NCI-H2081 (cell line): ENCODE measurements at places on chromosomes 1 and 21.

GRCh38 chr1:62142496-62142895 lies 52.2 kb upstream of the L1TD1 start:
- no peak for DNase-seq

- no peak for DNase-seq
Observed at GRCh38 chr1:161872506-161872905, 106.4 kb downstream of the ATF6 start.

DNA sequence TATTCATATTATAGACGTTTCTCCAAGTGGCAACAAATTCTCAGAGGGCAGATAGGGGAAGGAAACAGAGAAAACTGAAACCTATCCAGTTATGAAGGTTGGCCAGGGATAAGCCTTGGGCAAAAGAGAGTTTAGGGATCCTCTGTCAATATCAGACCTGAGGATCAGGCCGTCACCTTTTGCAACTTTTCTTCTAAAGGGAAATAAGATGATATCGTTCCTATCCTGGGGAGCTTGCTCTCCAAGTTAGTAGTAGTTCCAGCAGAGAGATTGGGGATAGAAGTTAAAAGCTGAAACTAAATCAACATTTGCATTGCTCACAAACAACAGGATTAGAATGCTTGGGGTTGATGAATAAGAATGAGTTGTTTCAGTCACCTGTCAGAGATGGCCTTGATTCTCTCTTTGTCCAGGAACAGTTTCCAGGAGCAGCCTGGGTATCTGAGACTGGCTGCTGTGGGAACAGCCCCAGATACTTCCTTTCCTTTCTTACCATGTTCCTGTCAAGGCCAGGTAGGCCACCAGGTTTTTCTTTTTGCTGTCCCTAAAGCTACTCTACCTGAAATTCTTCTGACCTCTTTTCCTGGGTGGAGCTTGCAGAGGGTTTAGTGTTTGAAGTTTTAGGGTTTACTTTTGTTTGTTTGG lies 2.5 kb downstream of the RIIAD1 start:
- DNase-seq, result no peak

GRCh38 chr1:96557336-96557735 lies 164.2 kb upstream of the PTBP2 start:
- no peak for DNase-seq

GRCh38 chr1:221880182-221880581 lies 138.3 kb upstream of the DUSP10 start:
- DNase-seq, result no peak

DNA sequence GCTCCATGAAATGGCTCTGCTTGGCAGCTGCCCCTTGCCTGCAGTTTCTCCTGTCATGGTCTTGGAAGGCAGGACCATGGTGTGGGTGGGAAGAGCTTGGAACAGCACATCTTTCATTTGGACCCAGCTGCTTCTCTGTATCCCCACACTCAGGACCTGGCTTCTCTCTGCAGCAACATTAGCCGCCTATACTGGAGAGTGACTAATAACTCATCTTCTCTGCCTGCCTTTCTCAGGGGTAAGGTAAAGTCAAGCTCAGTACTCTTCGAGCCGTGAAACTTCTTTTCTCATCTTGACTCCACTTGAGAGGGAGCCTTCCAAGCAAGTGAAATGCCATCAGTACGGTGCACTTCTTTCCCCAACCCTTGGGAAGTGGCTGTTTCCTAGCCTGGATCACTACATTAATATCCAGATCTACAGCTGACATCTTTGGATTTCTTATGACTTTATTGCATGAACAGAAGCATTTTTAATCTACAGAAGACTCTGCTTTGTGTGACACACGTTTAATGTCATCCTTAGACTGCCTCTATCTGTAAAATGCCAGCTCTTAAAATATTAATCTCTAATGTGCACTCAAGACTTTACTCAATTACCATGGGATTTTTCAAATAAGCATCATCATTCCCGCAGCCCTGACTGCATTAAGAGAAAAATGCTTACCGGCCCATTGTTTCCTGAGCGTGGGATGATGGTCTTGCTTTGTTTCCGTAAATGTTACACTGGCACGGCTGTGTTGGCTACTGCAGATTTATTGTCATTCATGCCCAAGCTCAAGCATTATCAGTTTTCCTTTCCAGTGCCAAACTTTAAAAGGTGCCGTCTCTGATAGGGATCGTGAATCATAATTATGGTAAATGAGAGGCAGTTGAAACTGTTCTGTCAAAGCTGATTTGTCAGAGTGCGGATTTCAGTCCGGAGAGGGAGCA lies 242.9 kb downstream of the HHAT start:
- no peak for DNase-seq

DNA sequence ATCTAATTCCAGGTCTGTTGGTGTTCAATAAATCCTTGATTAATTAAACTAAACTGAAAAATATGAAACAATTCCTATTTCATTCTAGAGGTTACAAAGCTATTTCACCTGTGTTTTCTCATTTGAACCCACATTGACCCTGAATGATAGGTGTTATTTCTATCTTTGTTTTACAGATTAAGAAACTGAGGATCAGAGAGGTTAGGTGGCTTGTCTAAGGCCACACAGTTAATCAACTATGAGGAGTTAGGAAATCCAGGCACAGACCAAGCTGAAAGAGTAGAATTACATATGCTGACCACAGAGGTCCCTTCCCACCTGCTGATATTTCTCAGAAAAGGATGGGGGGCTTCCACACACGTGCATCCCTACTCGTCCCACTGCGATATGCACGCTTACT lies 487 bp downstream of the PIGR start:
- DNase-seq, result no peak

GRCh38 chr1:10437052-10437451 lies 6.8 kb downstream of the CENPS start:
- DNase-seq, result no peak

DNA sequence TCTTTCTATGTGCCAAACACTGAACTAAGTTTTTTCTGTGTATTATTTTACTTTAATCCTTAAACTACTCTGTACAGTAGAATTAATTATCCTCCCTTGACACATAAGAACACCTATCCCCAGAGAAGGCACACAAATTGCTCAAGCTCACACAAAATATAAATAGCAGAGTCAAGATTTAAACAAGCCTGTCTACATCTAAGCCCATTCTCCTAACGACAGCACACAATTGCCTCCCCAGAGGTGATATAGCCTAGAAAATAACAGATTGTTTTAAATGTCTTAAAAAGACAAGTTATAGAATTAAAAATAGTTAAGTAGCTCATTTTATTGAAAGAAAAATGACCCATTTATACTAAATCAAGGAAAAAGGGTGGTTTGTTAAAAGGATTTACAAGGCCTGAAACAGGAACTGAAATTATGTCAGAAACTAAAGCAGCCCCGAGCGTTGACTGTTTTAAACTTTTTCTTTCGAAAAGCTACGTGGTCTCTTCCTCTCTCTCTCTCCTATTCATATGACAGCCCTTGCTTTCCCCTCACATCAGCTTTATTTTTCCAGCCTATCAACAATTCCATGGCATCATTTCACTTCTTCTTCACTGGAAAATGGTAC lies 30.5 kb downstream of the TNFSF18 start:
- no peak for DNase-seq

GRCh38 chr21:43590194-43590593 lies 69.1 kb downstream of the HSF2BP start:
- DNase-seq, result no peak
